ENCODE measurements at places on chromosomes 12 and 14.
A peak's percentile ranks its signal among the peaks of the same experiment; 100 is the strongest.

- DNase-seq, result no peak
Observed at GRCh38 chr12:1863823-1864222, 43.5 kb downstream of the LRTM2 start.

DNA sequence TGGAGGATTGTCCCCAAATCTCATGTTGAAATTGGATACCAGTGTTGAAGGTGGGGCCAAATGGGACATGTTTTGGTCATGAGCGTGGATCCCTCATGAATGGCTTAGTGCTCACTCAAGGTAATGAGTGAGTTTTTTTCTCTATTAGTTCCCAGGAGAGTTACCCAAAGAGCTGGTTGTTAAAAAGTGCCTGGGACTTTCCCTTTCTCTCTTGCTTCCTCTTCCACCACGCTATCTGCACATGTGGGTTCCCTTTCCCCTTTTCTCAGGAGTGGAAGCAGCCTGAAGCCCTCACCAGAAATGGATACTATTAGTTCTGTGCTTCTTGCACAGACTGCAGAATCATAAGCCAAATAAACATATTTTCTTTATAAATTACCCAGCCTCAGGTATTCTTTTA, 465.4 kb downstream of the FSCB start:
- no peak for DNase-seq

DNA sequence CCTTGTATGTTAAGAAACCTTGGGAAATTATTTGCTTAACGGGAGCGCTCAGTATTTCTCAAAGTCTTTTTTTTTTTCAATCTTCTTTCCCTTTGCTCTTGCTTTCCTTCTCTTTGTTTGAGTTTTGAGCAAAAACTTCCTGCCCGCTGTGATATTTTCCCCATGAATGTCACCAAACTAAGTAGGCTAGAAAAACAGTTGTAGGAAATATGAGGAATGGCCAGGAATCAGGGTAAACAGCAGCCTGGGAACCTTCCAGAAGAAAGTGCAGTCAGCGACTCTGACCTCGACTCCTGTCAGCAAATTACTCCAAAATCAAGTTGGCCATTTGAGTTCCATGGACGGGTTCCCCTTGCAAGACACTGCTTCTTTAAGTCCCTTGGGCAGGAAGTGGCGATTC, 11.6 kb upstream of the RFLNA start:
- DNase-seq, result no peak

GRCh38 chr12:184811-185575, 29.0 kb downstream of the SLC6A12 start:
- no peak for DNase-seq

DNA sequence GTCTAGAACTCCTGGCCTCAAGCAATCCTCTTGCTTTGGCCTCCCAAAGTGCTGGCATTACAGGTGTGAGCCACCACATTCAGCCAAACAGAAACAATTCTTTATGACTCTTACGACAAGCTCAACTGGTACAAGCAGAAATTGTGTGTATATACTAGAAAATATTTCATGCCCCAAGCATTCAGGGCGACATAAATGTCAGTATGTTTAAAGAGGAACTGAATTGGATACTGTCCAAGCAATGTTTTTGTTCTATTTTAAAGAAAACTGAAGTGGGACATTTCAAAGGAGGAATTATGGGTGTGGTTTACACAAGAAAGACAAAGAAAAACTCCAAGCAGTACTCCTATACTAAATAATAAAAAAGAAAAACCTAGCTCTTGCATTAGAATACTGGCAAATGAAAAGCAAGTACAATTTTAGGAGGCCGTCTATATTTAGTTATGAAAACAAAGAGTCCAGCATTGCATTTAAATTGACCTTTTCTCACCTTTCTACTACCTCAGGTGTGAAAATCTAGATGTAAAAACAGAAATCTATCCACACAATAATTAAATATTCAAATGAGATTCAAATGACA, 48.9 kb downstream of the PPP1R12A start:
- DNase-seq, result no peak

- peak; percentile 62 for DNase-seq
Observed at GRCh38 chr12:2891240-2892053, 756 bp downstream of the TULP3 start.

GRCh38 chr12:108665608-108666202, 32.0 kb upstream of the SELPLG start:
- no peak for DNase-seq

- DNase-seq, result no peak
Observed at GRCh38 chr14:94158239-94158883, 15.8 kb upstream of the PPP4R4 start.

- DNase-seq, result peak; percentile 70
Observed at GRCh38 chr12:42237052-42237852, 796 bp downstream of the YAF2 start.

DNA sequence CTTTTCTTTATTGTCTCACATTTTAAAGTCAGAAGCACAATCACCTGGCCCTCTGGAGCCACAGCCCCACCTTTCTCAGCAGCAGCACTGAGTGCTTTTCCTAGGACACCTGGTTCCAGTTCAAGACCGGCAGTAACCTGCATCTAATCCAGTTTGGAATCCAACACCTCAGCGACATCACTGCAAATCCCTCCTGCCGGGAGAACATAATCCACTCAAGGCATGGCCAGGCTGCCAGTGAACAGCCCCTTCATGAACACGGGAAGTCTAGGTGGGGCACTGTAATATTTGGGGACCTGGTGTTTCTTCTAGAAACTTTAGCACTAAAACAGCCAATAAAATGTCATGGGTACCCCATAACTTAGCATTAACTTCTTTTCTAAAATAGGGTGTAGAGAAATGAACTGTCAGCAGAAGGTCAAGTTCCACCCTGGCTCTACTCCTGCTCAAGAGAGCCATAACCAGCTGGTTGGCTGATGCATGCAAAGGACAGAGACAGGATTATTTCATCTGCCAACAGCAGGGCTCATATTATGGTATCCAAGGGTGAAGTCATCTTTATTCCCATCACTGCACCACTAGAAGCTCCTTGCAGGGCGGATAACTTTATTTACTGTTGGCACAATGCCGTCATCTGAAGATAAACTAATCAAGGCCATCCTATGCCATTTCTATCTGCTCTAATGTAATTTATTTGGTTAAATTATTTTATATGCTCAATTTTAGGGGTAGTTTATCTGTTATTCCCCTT, 76.7 kb downstream of the TTC7B start:
- no peak for DNase-seq

DNA sequence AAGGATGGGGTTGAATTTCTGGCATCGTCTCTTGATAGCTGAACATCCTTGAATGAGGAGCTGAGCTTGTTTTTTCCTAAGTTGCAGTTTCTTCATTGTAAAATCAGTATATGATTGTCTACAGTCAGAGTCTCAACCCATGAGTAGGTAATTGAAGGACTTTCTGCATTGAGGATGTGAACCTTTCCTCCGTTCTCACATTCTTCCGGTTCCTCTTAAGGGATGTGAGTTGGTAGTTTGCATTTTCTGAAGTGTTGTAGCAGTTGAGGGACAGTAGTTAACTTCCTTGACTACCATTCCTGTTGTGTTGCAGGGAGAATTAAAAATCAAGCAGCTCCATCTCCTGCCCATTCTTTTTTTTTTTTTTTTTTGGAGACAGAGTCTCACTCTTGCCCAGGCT, 19.1 kb downstream of the TPCN1 start:
- no peak for DNase-seq

- peak; percentile 7 for DNase-seq
Observed at GRCh38 chr12:58202933-58203718, 261.8 kb downstream of the ATP23 start.

GRCh38 chr14:77574446-77575115, 41.9 kb downstream of the SPTLC2 start:
- peak; percentile 54 for DNase-seq

- no peak for DNase-seq
Observed at GRCh38 chr14:91748049-91748448, 16.2 kb upstream of the CATSPERB start.

DNA sequence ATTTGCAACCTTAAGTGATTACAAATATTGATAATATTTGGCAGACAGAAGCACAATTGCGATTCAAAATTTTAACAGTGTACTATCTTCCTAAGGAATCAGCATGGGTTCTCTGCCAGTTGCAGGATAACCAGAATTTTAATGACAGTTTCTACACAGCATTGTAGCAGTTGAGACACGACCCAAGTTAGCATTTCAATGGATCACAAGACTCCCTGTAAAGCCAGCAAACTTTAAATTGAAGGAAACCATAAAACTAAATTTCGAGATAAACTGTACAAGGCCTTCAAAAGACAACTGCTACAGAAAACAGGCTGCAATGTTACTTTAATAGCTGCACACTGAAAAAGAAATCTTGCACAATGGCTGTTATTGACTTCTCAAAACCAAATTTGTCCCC, 154.9 kb downstream of the MED13L start:
- DNase-seq, result no peak

DNA sequence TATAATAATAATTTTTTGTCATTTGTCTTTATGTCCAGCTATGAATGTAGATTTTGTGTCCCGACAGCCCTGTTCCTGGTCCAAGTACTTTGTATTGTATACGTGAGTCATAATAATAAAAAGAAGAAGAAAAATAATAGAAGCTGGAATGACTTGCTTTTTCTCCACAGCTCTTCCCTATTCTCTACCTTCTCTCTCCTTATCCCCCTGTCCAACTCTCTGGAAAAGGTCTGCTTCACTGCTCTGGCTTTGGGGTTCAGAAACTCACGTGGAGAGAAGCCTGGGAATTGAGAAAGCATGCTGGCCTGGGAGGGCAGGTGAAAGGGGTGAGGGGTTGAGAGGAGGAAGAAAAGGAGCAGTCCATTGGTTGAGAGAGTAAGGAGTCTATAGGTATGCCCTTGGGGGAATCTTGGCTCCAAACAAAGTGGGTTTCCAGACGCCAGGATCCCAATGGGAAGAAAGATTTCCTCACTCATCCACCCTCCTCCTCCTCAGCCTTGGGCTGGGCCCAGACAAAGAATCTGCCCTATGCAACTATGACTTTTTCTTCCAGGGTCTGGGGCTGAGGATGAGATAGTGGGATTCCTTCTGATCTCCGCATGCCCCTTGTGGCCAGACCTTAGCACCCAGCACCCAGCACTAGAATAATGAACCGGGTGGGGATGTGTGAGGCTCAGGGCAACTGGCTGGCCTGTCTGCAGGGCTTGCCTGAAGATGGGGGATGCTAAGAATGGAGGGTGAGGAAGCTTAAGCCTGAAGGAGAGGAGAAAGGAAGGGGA, 4.0 kb downstream of the HOXC8 start:
- DNase-seq, result no peak

- no peak for DNase-seq
Observed at GRCh38 chr14:71384007-71384845, 477.0 kb downstream of the PCNX1 start.

GRCh38 chr14:94823556-94824341, 53.8 kb upstream of the GSC start:
- DNase-seq, result no peak

GRCh38 chr12:18502422-18502968, 235.3 kb downstream of the PLCZ1 start:
- no peak for DNase-seq

GRCh38 chr14:59037086-59037485, 151.4 kb upstream of the DAAM1 start:
- no peak for DNase-seq

DNA sequence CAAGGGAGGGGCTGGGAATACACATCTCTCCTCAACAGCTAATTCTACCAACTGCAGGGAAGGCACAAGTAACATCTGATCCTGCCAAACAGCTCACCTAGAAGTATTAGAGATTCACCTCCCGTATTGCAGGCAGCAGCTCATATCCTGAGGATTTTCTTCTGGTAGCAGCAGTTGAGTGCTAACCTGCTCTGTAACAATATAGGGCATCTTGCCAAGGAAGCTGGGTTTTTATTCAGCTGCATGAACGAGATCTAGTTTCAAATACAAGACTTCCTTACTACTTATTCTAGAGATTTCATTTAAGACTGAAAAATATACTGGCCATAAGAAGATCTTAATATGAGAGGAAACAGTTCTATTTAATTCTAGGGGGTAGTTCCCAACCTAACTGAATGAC, 261.4 kb upstream of the USP15 start:
- DNase-seq, result no peak

DNA sequence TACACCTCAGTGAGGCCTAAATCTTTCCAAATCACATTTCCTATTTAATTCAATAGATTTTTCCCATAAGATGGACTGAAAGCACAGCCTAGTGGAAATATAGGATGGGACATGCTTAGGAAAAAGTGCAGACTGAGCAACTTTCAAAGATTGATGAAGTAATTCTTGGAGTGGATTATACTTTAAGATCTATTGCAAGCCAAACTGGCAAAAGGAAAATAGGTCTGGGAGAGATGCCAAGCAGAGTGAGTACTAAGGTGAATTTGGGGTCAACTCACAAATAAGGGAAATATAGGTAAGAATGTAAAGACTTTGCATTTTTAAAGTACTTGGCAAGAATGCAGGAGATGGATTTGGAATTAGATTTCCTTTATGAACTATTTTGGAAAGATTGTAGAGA, 170.2 kb upstream of the FOXG1 start:
- peak; percentile 89 for DNase-seq

DNA sequence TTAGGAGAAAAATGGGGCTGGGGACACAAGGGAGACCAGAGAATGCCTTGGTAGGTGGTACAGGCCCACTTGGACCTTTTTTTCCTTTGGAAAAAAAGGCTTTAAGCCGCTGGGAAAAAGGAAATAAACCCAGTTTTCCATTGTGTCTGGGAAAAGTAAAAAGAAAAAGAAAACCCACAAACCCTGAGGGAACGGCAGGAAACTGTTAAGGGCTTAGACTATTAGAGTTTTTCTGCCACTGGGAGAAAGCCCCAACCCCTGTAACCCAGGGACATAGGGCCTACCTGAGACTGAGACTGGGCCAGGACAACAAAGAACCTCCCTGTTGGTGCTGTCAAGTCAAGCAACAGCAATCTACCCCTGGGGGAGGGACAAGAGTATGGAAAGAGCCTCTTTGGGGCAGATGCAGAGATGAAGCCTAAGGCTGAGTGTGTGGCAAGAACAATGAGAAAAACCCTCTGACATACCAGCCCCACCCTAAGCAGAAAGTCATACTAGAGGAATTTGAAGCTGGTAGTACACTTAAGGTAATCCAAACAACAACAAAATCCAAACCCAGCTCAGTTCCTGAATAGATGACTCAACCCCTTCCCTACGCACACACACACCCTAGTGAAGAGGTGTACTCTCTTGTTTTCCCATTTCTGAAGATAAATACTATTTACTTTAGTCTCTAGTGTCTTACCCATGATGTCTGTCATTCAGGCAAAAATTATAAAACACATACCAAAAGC, 22.8 kb downstream of the ATF1 start:
- peak; percentile 84 for DNase-seq

- no peak for DNase-seq
Observed at GRCh38 chr12:6685814-6686213, 3.4 kb downstream of the ZNF384 start.

DNA sequence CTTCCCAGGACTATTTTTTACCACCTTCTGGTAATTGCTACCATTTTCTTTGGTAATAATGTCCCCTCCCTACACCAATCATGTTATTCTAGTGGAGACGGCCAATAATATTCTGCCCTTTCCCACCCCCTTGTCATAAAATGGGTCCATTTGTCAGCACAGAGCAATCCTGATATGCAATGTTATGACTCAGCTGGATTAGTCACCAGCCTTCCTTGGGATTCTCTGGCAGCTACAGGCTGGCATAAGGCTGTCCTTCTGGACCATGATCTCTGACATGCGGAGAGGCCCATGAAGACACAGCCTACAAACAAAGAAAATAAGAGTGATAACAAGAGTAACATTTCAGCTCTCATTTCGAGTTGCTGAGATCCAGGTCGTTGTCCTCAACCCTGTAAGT, 222.0 kb upstream of the CPNE8 start:
- DNase-seq, result peak; percentile 12

GRCh38 chr14:89125216-89125615, 291.8 kb downstream of the FOXN3 start:
- DNase-seq, result peak; percentile 41
